Muscle of back (tissue), 13 donors: ENCODE measurements at places on chromosomes 3 and 15.
A peak's percentile ranks its signal among the peaks of the same experiment; 100 is the strongest.

DNA sequence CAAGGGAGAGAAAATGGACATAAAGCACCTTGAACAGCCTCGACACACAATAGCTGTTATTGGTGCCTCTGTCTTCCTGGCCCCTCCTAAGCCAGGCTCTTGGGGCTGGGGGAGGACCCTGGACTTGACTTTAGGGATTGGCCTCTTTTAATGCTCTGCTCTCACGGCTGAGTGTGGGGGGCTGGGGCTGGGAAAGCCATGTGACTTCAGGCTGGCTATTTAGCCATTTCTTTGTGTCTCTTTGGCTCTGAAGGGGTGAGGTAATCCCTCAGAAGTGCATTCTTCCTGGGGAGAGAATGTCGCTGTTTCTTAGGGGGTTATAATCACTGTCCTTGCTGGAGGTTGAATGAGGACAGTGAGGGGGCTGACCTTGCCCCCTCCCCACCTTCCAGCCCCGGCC, 26.2 kb downstream of the MAGEF1 start:
- peak; percentile 90 for DNase-seq

- DNase-seq: no peak
These were observed 75.0 kb downstream of the AAGAB start for GRCh38 chr15:67179411-67179995.

GRCh38 chr3:19093084-19093483, 55.2 kb upstream of the KCNH8 start:
- no peak for DNase-seq

GRCh38 chr3:49912881-49913281, 9.2 kb upstream of the MST1R start:
- no peak for DNase-seq

DNA sequence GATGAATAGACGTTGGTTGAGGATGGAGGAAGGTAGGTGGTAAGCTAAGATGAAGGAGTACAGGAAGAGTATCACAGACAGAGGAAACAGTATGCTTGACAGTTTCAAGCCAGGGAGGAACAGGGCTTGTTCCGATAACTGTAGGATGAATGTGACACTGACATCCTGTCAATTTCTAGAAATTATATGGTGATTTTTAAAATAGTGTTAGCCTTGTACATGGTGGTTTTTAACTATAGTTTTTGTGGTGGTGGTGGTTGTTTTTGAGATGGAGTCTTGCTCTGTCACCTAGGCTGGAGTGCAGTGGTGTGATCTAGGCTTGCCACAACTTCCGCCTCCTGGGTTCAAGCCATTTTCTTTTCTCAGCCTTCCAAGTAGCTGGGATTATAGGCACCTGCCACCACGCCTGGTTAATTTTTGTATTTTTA, 92.8 kb downstream of the FNDC3B start:
- DNase-seq: no peak

DNA sequence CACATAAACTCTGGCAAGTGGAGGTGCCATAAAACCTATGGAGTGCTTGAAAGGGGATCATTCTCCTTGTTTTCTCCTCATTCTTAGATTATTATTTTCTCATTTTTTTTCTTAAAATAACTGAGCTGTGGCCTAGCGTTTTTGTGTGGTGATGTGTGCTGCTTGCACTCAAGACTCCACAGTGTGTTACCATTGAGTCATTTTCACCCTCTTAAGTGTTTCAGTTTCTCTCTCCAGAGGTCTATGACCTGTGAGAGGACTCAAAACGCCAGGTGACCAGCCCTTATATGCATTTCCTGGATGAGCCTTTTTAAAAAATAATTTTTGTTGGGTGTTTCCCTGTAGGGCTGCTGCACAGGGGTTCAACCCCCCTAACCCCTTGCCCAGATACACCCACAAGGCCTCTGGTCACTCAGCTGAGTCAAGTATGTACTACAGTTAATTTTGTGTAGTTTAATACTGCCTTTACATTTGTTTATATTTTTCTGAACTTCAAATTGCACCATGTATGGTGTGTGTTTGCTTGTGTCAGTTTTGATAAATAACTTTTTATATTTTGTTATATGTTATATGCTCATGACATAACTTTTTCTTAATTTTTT, 15.4 kb upstream of the BTLA start:
- no peak for DNase-seq
